Small intestine (tissue), 16 donors: ENCODE measurements at places on chromosomes 7 and 10.

- DNase-seq = peak; percentile 15
Measured at GRCh38 chr7:22393913-22394729, 37.2 kb upstream of the RAPGEF5 start.

DNA sequence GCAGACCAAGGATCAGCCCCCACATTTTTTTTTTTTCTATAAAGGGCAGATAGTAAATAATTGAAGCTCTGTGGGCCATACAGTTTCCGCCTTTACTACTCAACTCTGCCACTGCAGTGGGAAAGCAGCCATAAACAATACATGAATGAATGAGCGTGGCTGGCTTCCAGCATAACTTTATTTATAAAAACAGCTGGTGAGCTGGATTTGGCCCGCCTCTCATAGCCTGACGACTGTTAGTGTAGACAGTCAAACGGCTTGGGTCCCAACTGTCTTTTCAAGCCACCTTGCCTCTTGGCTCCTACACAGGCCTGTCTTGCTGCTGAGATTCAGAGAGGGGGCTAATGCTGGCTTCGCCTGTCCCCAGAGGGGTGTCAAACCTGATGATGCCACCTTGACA lies 169.8 kb upstream of the GPR26 start:
- DNase-seq = no peak

GRCh38 chr10:42864575-42864974 lies 82.0 kb downstream of the BMS1 start:
- peak; percentile 25 for DNase-seq

GRCh38 chr7:113392841-113393540 lies 274.6 kb upstream of the SMIM30 start:
- DNase-seq = no peak

DNA sequence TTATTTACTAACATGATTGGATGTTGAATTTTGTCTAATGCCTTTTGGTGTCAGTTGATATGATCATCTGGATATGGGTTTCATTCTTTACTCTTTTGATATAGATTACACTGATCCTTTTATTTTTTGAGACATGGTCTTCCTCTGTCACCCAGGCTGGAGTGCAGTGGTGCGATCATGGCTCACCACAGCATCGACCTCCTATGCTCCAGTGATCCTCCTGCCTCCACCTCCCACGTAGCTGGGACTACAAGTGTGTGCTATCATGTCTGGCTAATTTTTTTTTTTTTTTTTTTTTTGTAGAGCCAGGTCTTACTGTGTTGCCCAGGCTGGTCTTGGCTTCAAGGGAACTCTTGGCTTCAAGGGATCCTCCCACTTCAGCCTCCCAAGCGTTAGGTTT lies 27.1 kb downstream of the BMS1 start:
- no peak for DNase-seq
